Activated T-cell treated with anti-CD3 and anti-CD28 coated beads, Interleukin-2, amount 50 U/mL, for 48 hours (primary cell): ENCODE measurements at places on chromosomes 5 and 9.

DNA sequence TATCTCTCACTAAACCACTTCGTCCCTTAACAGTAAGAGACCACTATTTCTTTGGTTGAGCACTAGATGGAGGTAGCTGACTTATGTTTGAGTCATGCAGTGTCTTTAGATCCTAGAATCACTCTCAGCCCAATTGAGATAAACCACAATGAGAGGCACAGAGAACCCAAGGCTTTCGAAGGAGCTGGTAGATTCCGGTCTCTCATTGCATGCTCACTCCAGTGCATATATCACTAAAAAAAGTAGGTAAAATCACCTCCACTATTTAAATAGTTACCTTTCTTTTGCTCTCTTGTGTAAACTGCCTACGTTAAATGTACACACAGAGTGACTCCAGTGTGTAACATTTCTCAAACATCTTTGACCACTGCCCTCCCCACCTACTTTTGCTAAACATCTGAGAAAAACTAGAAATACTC is 27.6 kb downstream of the ACTL7A start:
- no peak for DNase-seq

- no peak for DNase-seq
Measured at GRCh38 chr9:117074784-117075520, 339.9 kb downstream of the ASTN2 start.

- DNase-seq, result no peak
Measured at GRCh38 chr9:120694559-120694958, 19.7 kb downstream of the MEGF9 start.

DNA sequence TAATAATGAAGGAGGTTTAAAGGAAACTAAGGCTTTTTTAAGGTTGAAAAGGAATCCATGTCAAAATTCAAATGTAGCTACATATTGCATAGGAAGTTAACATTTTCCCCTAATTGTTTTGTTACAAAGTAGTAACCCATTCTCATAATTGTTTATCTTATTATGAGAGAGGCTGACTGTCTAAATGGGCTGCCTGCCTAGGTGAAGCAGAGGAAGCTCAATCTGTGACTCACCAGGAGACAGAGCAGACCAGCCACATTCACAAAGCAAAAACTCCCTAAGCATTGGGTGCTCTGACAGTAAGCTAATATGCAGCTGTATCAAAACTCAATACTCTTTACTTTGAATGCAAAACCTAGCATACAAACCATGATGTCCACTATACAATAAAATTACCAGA is 208.5 kb downstream of the ROR2 start:
- DNase-seq, result no peak

GRCh38 chr5:82785882-82786509 is 291.2 kb downstream of the TMEM167A start:
- no peak for DNase-seq
